ENCODE measurements at places on chromosomes 3 and 15. TPM values are rescaled to one million over a fixed set of nuclear protein-coding genes. Genes with fewer than 3 reads are reported as not detected.
A peak's percentile ranks its signal among the peaks of the same experiment; 100 is the strongest.

Gene PRRT3
- total RNA-seq = 4.8 TPM

Gene CKMT1A
- not detected for total RNA-seq

Gene COL6A6
- not detected for total RNA-seq

Gene LHFPL4
- not detected for total RNA-seq

DNA sequence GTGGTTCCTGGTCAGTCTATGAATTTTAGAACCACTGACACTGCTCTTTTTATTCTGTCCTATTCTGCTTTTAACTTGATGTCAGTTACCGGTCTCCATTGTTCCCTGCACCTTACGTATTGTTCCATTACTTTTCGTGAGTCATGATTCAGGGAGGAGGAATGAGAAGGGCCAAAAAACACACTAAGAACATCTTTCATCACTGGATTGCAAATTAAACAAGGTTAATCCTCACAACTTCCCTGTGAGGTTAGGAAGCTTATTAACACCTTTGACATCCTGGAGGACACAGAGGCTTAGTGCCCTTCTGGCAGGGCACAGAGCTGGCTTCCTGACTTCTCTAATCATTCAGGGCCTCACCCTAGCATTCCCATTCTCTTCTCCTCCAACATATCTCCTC, 227.6 kb upstream of the SATB1 start:
- no peak overlapping the region for H3K27ac ChIP-seq
- no peaks in the 10 kb centered on the region for H3K27me3 ChIP-seq
- H3K4me3 ChIP-seq = no peak overlapping the region
- H3K4me1 ChIP-seq = no peaks in the 10 kb centered on the region
- no peak for DNase-seq

GRCh38 chr15:81926981-81927380, 118.8 kb downstream of the MEX3B start:
- peaks cover 13% of the 10 kb centered on the region for H3K4me1 ChIP-seq
- no peaks in the 10 kb centered on the region for H3K36me3 ChIP-seq
- no peak overlapping the region for H3K27ac ChIP-seq
- DNase-seq = no peak
- H3K4me3 ChIP-seq = no peak overlapping the region
- no peaks in the 10 kb centered on the region for H3K27me3 ChIP-seq

GRCh38 chr3:37800022-37800551, 61.6 kb upstream of the CTDSPL start:
- peaks cover 15% of the 10 kb centered on the region for H3K27me3 ChIP-seq
- H3K4me3 ChIP-seq = no peak overlapping the region
- no peak overlapping the region for H3K27ac ChIP-seq
- no peaks in the 10 kb centered on the region for H3K36me3 ChIP-seq
- peaks cover 16% of the 10 kb centered on the region for H3K4me1 ChIP-seq

- H3K27me3 ChIP-seq = peaks cover 11% of the 10 kb centered on the region
- peaks cover 21% of the 10 kb centered on the region for H3K36me3 ChIP-seq
- H3K27ac ChIP-seq = no peak overlapping the region
- no peak overlapping the region for H3K4me3 ChIP-seq
- no peaks in the 10 kb centered on the region for H3K4me1 ChIP-seq
Observed at GRCh38 chr15:80367094-80367493, 37.1 kb upstream of the ARNT2 start.

DNA sequence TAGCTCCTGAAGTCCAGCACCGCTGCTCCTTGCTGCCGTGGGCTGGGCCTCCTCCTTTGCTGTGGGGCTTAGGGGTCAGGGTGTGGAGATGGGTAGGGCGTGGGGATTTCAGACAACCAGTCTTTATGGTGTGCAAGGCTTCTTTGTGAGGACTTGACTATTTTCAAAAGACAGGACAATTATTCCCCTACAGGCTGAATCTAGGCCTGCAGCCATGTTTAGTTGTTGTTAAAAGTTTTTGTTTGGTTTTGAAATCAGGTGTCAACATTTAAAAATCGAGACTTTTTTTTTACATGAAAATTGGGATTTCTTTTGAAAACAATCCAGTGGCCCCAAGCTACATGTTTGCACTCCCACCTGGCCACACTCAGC, 10.6 kb downstream of the RPL32 start:
- H3K27ac ChIP-seq = peak overlapping the region; percentile 64
- no peak for DNase-seq
- peaks cover 24% of the 10 kb centered on the region for H3K36me3 ChIP-seq
- no peak overlapping the region for H3K4me3 ChIP-seq

- no peak overlapping the region for H3K4me3 ChIP-seq
- no peak overlapping the region for H3K27ac ChIP-seq
- peaks cover 13% of the 10 kb centered on the region for H3K27me3 ChIP-seq
- peaks cover 15% of the 10 kb centered on the region for H3K4me1 ChIP-seq
- DNase-seq = no peak
Observed at GRCh38 chr15:75185271-75186029, 16.2 kb upstream of the C15orf39 start.

- peaks cover 9% of the 10 kb centered on the region for H3K36me3 ChIP-seq
- no peaks in the 10 kb centered on the region for H3K27me3 ChIP-seq
- no peak for DNase-seq
- no peak overlapping the region for H3K4me3 ChIP-seq
- H3K27ac ChIP-seq = peak overlapping the region; percentile 10
- H3K4me1 ChIP-seq = peaks cover 50% of the 10 kb centered on the region
Observed at GRCh38 chr15:37789397-37789786, 145.0 kb upstream of the TMCO5A start.

- H3K4me1 ChIP-seq = peaks cover 20% of the 10 kb centered on the region
- DNase-seq = no peak
- peaks cover 4% of the 10 kb centered on the region for H3K27me3 ChIP-seq
- no peak overlapping the region for H3K27ac ChIP-seq
Observed at GRCh38 chr3:16932877-16933276, 48.1 kb downstream of the PLCL2 start.

DNA sequence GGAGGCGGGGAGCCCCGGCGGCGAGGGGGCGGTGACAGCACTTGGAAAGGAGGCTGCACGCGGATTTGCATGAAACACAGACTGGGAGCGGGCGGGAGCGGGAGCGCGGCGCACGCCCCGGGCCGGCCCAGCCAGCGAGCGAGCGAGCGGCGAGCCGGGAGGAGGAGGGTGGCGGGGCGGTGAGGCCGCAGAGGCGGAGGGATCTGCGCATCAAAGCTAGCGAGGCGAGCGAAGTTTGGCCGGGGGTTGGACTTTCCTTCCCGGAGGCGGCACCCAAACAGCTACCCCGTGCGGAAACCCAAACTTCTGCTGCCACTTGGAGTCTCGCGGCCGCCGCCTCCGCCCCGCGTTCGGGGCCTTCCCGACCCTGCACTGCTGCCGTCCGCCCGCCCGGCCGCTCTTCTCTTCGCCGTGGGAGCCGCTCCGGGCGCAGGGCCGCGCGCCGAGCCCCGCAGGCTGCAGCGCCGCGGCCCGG, at the start of gene SMAD3:
Gene SMAD3, plus strand, starts transcription at position 72 of the 475 bp plus-strand sequence. CDS start 553 bp downstream, outside the sequence.
- H3K27ac ChIP-seq = peak within 1 kb of the TSS; percentile 96

DNA sequence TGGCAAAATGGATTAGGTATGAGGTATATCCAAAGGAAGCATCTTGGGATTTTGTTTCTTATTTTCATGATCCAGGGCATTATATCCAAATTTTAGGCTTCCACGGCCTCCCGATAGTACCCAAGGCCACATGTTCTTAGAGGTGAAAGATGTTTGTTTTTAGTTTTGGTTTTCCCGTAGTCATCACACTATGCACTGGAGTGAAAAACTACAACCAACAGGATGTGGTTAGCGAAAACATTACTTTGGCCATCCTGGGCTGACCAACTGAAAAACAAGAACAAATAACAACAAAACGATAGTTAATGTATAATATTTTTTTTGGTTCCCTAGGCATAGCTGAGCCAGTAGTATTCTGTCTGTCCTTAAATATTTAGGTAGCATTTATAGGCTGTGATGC, 749.7 kb downstream of the GRM7 start:
- H3K27ac ChIP-seq = no peak overlapping the region
- no peak for DNase-seq
- H3K27me3 ChIP-seq = no peaks in the 10 kb centered on the region
- no peak overlapping the region for H3K4me3 ChIP-seq
- H3K4me1 ChIP-seq = no peaks in the 10 kb centered on the region

DNA sequence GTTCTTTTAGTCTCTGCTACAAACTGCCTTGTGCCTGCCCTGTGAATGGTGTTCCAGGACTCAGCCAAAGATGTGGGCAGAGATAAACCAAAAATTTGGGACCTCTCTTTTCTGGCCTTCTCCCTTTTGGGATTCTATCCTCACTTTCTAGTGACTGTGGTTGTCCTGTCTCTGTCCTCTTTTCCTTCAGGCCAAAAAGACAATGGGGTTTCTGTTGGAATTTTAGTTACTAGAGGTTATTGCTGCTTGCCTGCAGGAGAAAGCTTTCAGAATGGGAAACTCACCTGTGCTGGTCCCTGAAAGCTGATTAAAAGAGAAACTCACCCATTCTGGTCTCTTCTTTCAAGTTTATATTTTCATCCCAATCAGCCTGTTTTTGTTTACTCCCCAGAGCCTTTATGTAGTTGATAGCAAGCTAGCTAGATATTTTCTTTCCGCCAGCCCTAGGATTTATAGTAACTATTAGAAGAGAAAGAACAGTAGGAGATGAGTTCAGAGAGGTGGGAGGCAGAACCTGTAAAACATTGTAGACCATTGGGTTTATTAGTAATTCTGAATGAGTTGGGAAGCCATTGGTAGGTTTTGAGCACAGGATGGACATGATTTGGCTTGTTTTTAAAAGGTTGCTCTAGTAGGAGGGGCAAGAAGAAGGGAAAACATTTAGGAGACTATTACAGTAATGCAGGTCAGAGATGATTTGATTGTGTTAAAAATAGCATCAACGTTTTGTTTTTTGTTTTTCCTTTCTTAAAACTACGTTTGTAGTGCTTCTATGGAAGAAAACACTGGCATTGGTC, 138.9 kb downstream of the TCF12 start:
- peak overlapping the region; percentile 5 for H3K4me3 ChIP-seq
- no peaks in the 10 kb centered on the region for H3K36me3 ChIP-seq
- H3K4me1 ChIP-seq = peaks cover 83% of the 10 kb centered on the region
- no peaks in the 10 kb centered on the region for H3K27me3 ChIP-seq
- no peak overlapping the region for H3K27ac ChIP-seq
- no peak for DNase-seq

- DNase-seq = no peak
- no peaks in the 10 kb centered on the region for H3K27me3 ChIP-seq
- no peak overlapping the region for H3K4me3 ChIP-seq
- peaks cover 13% of the 10 kb centered on the region for H3K36me3 ChIP-seq
- peak overlapping the region; percentile 64 for H3K27ac ChIP-seq
Observed at GRCh38 chr3:48064292-48064829, 48.1 kb upstream of the MAP4 start.
